ENCODE measurements at places on chromosomes 5 and 9.

- no peak for DNase-seq
These were observed 42.3 kb downstream of the LHFPL2 start for GRCh38 chr5:78606241-78606640.

GRCh38 chr5:77181173-77181572 is 29.3 kb upstream of the PDE8B start:
- no peak for DNase-seq

- no peak for DNase-seq
These were observed 157.5 kb downstream of the DMRT2 start for GRCh38 chr9:1207686-1208085.

DNA sequence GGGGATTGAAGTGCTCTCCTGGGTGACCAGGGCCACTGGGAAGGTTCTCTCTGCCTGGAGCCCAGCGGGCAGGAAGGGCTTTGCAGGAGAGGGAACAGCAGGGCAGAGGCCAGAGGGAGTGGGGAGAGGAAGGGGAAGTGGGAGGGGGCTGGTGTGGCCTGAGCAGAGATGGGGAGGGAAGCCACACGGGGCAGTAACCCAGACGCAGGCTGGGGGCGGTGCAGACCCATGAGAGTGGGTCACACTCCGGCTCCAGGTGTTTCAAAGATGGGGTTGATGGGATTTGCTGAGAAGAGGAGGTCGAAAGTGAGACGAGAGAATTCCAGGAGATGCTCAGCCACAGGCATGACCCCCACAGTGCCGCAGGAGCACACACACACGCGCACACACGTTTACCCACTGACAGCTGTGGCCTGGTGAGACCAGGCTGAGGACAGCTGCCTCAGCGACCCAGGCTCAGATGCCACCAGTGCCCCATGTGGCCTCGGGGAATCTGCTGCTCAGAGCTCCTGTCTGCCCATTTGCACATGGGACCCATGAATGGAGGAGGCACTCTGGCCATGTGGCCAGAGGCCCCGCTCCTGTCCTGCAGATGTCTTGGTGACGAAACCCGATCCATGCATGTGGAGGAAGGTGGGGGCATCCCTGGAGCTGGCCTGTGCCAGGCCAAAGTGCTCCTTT is 32.7 kb upstream of the FCN2 start:
- DNase-seq, result no peak

GRCh38 chr9:131346559-131346958 is 47.3 kb upstream of the PRRC2B start:
- no peak for DNase-seq

- no peak for DNase-seq
These were observed 161.3 kb downstream of the SNCAIP start for GRCh38 chr5:122473138-122473843.

DNA sequence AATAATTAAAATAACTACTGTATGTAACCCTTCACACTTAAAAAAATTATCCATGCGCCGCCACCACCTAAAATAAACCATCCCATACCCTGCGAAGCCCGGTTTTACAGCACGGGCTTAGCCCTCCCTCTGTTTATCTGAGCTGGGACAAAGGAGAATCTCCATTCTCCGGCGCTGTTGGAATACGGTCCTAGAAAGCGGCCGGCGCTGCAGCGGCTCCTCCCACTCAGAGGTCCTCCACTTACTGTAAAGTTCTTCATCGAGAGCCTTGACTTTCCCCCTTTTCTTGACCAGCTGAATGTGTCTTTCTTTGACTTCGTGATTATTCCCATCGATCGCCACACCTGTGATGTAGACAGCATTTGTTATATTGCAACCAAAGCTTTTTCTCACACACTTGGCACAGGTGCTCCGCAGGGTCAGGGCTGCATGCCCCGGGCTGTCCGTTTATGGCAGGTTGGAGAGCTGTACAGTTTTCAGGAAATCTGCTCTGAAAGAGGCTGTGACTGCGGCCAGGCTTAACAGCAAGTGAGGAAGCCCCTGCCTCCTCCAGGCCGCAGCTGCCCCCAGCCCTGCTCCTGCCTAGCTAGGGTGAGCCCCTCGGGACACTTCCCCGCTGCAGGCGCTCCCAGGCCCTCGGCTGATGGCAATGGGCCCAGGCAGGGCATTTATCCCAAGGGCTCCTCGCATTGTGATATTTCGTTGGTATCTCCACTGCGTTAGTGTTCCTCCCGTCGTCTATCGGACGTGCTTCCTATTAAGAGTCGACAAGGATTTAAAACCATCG is 16.7 kb downstream of the GFPT2 start:
- DNase-seq, result no peak

DNA sequence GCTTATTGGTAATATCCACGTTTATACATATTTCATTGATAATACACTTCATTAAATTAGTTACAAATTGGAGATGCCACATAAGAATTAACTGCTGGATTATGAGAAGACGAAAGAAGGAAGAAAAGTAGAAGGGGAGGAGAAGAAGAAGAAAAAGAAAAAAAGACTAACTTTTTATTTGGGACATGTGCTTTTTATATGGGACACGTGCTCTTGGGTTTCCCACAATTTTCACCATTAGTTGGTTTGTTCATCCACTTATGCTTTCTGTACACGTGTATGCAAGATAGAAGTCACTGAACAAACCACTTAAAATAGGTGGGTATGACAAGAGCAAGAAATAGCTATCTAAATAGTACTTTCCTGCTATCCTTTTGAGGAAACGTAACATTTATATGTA is 98.6 kb downstream of the MRPS30 start:
- DNase-seq, result no peak

DNA sequence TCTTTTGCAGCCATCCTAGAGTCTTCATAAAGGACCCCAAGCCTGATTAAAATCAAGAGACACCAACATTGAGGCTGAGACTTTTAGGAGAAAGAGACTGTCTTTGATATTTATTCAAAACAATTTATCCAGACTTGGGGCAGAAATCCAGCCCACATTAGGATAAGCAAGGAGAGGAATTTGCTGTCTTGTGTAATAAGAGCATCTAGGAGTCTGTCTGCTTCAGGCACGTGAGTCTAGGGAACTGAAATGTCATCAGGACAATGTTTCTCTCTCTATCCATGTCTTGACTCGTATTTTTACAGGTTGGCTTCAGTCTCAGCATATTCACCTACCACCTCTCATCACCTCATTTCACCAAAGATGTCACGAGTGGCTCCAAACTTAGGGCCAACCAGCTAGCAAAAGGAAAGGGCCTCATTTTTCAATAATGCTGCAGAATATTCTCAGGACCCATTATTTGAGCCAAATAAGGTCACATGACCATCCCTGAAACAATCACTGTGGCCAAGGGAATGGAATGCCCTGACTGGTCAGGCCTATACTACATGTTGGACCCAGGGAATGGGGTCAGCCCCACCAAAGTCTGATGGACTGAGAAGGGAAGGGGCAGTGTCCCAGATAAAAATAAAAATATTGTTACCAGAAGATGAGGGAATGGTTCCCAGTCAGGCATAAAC is 70.3 kb upstream of the SAP30L start:
- DNase-seq, result no peak

DNA sequence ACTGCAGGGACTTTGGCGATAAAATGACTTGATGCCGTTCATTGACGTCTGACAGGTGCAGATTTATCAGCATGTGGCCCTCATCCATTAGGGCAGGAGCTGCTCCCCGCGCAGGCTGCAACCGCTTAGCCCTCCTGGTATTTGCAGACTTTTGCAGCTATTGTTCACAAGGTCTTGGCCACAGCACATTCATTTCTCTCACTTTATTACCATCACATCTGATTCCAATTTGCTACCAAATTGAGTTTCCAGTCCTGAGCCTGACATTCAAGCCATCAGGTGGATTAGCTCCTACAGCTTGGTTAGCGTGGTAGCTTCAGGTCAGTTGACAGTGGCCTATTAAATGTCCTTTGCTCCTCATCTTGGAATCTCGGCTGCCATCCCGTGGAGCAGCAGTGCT is 299.2 kb downstream of the CD180 start:
- DNase-seq, result no peak

DNA sequence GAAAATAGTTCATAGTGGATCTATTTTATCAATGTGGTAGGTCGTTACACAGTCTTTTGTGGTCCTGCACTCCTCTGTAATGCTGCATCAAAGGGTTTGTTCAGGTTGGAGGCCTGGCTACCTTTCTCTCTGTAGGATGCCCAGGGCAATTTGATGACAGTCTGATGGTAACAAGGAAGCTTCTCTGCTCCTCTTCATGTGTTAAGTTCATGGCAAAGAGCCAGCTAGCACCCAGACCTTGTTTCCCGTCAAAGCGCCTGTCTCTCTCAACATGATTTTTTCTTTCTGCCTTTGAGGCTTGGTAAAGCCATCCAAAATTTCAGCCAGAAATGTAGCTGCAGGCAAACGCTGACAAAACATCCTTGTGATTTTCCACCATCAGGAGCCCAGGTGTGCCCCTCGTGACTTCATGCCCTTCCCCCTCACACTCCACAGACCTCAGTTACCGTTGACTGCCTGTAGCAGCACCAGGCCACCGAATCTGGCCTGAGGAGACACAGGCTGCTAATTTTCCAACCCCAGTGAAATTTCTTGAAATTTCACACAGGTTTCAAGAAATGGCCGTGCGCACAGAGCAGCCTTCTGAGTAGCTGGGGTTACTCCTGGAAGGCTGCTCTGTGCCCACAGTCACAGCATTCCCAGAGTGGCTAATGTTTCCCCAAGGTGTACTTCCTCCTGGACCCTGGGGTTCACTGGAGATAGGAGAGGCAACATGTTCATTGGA is 292.7 kb downstream of the CWC27 start:
- DNase-seq, result no peak

DNA sequence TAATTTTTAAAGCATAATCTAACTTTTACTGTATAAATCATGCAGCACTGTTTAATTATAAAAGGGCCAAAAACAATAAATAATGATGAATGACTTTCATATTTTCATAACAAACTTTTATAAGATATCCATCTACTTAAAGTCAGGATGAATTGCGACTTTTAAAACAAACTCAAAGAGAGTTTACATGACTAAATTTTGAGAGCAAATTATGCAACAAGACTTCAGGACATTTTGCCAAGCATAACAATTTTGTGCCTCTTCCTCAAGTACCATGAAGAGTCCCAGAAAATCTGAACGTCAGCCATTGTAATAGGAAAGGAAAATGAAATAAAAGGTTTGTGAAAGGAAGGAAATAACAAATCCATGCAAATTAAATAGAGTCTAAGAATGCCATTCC is 24.4 kb downstream of the ERAP1 start:
- DNase-seq, result no peak

DNA sequence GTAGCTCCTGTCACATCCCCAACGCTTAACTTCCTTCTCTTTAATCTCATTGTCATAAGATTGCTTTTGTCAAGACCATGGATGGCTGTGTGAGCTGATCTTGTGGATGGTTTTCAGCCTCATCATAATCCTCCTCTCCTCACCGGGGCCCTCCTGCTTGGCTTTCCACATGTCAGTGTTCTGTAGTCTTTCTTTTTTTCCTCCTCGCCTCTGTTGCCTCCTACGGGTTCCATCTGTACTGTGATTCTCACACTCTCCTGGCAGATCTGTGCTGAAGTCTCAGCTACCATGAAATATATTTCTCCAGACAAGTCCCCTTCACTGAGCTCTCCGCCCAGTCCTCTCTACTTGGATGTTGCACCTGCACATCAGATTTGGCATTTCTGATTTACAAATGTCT is 34.9 kb upstream of the FAM120AOS start:
- DNase-seq, result no peak

GRCh38 chr5:111901296-111901695 is 144.3 kb upstream of the NREP start:
- no peak for DNase-seq

- no peak for DNase-seq
These were observed 95.3 kb downstream of the PRRT1B start for GRCh38 chr9:131640438-131641137.

DNA sequence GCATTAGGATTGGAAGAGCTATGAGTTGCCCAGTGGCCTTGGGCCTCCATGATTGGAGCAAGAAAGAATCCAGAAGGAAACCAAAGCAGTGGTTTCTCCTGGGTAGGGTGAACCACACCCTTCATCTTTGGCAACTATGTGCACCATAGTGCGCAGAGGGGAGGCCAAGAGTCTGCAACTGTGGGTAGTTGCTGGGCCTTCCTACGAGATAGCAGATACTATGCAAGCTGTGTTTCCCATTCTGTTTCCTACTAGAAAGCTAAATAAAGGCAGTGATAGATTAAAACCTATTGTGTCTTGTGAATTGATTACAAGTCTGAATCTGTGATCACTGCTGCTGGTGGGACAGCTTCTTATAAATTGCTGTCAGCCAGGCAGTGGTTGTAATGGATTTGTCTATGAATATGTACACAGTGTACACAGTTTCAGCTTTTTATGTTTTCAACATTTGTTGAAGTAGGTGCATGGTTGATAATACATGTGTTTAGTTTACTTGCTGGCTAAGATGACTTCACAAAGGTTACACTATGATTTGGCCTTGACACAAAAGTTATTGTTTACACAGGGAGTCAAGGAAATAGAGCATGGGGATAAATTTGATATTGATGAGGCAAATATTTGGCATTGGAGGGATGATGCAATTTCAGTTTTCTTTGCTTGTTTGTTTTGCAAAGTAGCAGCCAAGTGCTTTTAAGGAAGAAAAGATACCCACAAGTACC is 23.7 kb upstream of the PDE8B start:
- DNase-seq, result no peak

- no peak for DNase-seq
These were observed 29.0 kb upstream of the PITX1 start for GRCh38 chr5:135063056-135063445.

DNA sequence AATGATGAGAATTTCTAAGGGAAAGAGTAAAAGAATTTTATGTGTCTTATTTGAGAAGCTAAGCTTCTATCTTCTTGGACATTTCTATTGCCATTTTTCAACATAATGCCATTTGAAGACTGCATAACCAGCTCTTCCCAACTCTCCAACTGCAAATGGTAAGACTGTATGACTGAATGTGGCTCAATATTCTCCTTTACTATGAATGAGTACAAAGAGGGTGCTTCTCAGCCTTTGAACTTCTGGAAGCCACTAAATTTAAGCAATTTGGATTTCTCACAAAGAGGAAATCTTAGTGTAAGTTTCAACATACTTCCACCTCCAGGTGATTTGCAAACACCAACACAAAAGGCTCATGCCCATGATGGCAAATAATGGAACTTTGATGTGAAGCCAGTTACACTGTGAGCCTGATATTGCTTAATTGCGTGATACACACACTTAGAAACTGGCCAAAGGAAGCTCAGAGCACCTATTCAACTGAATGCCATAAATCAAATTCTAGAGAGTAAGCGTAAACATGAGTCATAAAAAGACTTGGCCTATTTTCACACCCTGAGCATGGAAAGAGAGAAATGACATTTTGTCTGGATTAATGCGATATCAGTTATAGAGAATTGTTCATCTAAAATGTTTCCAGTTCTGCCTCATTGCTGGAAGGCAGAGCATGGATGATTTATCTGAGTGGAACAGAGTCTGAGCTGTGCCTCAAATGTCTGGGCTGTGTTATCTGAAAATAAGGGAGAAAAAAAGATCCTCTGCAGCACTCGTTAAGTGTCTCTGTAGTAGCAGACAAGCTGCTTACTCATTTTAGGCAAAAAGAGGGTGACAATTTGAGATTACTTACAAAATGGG is 145.3 kb downstream of the PLK2 start:
- no peak for DNase-seq

GRCh38 chr5:65555287-65555686 is 7.7 kb downstream of the CENPK start:
- no peak for DNase-seq

- no peak for DNase-seq
These were observed 5.7 kb upstream of the NIPAL4 start for GRCh38 chr5:157454273-157454672.

- DNase-seq, result no peak
These were observed 1.7 kb downstream of the MEGF9 start for GRCh38 chr9:120712539-120713031.

Measured in activated CD4-positive, alpha-beta T cell treated with anti-CD3 and anti-CD28 coated beads, Interleukin-2, amount 50 U/mL, for 48 hours (primary cell).